ENCODE measurements at places on chromosomes 16 and 17.

DNA sequence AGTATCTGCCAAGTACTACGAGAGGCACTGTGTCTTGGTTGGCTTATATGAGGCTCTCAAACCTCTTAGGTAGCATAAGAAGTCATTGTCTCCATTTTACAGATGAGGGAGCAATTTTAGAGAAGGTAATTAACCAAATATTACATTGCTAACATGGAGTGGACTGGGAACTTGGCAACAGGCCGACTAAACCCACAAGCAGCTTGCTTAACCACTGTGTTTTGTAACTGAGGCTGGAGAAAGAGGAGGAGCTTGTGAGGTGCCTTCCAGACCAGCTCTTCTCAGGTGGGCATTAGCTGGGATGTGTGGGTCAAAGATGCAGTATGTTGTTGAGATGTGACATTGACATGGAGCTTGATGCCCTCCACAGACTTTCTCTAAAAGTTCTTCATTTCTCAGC, 835.6 kb upstream of the RBFOX1 start:
- no peak for DNase-seq

- DNase-seq: peak; percentile 27
Observed at GRCh38 chr17:9529033-9529700, 46.5 kb downstream of the STX8 start.

DNA sequence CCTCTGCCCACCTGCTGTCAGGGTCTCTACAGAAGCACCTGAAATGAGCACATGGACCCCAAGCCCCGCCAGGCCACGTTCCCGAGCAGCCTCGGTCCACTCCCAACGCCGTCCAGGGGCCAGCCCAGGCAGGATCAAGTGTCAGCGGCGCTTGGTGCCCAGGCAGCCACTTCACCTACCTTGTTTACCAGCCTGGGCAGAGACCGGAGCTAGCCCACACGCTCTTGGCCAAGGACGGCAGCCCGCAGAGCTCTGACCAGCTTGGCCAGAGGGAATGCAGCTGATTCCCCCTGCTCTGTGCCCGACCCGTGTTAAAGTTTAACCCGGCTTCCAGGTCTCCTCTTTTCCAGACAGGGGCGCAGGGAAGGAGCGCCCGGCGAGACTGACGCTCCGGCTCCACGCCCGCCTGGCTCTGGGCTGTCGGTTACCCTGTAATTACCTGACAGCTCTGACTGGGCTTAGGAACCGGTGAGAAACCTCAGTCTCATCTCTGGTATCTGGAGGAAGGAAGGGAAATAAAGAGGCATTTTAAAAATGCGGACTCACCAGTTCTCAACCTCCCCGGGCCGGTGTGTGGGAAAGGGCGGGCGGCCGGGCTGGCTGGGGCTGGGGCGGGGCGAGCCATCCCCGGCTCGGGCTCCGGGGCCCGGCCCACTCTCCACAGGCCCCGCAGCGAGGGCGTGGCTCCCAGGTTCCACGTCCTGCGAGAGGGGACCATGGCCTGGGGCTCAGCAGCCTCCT, 4.6 kb downstream of the KIFC3 start:
- no peak for DNase-seq

DNA sequence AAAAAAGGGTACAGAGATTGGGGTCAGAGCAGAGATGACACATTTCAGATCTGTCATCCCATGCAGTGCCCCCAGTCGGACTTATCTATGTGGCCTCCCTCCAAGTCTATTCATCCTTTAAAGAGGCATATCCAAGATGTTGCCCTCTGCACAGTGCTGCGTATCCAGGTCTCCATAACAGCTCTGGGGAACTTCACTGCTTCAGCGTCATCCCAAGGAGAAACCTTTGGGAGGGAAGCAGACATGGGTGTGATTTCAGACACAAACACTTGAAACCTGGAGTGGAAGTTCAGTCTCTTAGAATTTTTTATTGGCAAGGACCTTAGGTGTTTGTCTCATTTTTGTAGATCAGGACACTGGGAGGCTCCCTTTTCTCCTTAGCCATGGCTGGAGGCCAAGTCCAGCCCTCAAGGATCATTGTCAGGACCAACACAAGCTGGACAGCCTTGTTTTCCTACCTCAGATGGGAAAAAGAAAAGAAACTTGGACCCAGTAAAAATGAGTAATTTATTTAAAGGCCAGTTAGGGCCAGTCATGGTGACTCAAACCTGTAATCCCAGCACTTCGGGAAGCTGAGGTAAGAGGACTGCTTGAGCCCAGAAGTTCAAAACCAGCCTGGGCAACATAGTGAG, 23.9 kb upstream of the NLK start:
- DNase-seq: peak; percentile 27

- DNase-seq: no peak
Observed at GRCh38 chr17:7927596-7927995, 2.1 kb downstream of the KCNAB3 start.

DNA sequence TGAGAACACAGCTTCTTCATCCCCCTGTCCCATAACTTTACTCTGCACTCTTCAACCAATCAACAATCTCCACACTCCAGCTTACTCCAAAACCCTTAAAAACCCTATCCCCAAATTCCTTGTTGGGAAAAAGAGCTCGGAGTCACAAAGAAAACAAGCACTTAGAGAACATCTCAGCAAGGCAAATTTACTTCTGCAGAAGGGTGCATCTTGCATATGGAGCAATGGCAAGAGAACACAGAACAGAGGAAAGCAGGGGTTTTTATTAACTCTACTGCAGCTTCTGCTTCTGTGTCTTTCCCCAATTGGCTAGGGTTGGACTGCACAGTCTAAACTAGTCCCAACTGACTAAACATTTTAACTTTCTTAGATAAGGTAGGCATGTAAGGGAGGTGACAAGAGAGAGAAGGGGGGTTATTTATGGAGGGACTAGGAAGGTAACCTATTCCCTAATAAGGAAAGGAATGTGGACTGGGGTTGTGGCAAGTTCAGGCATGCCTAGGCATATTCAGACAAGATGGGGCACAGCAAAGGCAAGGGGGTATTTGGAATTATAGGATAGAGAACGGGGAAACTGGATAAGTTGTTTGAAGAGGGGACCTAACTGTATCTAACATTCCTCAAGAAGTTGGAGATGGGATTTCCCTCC, 125.5 kb downstream of the CACNG3 start:
- DNase-seq: no peak

DNA sequence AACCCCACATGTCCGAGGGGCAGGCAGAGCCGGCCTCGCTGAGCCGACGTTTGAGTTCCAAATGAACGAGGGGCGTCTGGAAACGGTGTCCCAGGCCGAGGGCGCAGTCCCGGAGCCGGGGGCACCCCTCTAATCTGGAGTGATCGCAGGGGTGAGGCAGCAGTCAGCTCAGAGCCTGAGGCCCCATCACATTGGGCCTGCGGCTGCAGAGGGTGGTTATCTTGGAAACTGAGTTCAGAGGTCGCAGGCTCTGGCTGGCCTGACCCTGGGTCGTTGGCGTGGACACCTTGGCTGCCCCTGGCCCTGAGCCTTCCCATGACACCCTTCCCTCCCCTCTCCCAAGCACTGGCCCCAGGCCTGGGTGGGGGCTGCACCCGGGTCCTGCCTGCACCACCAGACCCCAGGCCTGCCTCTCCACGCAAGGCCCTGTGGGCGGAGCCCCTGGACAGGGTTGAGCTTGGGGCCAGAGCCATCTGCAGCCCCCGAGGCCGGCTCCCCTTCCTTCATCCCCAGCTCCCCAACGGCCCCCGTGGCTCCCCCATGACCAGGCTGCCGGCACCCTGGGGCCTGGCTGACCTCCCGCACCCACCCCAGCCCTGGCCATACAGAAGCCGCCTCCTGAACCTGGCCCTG, 45.6 kb downstream of the ZFPM1 start:
- DNase-seq: no peak

GRCh38 chr16:55325080-55325447, 1.1 kb downstream of the IRX6 start:
- no peak for DNase-seq

GRCh38 chr16:87671221-87671620, 68.9 kb downstream of the JPH3 start:
- no peak for DNase-seq

DNA sequence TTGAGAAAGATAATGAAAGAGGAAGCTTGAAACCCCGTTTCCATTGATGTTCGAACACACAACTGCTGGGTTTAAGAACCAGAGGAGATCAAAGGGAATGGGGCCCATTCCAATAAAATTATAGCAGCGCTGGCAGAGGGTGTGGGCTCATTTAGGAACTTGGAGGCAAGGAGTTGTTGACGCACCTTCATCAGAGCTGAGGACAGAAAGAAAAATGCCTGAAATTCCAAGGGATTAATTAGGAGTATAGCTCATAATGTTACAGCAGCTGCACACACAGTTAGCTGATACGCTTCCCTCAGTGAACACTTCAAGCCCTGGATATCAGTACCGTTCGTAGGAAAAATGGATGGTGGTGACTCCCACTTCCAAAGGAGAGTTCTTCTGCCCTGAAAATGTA, 127.2 kb downstream of the AXIN2 start:
- DNase-seq: peak; percentile 65

- peak; percentile 75 for DNase-seq
Observed at GRCh38 chr16:15434425-15435215, at the start of gene BMERB1. Gene BMERB1, plus strand, starts transcription at chr16:15434588. Its CDS starts 66 bp downstream, at chr16:15434654.

DNA sequence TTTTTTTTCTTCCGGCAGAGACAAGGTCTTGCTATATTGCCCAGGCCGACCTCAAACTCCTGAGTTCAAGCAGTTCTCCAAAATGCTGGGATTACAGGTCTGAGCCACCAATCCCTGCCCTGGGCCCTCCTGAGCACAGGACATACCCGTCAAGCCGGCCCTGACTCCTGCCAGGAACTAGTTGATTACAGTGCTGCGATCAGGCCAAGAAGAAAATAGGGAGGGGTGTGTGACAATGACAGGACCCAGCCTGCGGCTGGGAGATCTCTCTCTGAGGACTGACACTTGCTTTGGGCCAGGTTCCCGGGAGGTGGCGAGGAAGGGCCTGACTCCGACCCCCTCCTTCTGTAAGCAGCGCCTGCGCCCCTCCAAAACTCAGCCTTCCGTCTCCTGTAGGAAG, 276.6 kb downstream of the MRTFB start:
- no peak for DNase-seq

DNA sequence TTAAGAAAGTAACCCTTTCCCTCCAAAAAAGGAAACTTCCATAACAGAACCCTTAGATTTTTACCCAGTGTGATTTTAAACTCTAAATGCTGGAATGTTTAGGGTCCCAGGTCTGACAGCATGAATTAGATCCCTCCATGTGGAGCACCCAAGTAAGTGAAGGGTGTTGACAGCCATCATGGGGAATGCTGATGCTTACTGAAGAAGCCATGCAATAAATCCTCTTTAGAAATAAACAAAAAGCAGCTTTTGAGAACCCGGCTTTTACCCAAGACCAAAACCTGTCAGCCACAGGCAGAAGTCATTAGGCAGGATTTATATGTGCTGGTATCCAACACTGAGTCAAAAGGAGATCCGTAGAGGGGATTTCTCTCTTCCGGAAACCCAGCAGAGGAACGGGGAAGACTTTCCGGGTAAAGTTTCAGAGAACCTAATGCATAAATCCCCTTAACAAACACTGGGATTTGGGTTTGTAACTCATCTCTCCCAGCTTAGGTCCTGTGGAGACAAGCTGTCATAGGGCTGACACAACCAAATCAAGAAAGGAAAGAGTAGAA, 287.5 kb downstream of the IRX3 start:
- no peak for DNase-seq

DNA sequence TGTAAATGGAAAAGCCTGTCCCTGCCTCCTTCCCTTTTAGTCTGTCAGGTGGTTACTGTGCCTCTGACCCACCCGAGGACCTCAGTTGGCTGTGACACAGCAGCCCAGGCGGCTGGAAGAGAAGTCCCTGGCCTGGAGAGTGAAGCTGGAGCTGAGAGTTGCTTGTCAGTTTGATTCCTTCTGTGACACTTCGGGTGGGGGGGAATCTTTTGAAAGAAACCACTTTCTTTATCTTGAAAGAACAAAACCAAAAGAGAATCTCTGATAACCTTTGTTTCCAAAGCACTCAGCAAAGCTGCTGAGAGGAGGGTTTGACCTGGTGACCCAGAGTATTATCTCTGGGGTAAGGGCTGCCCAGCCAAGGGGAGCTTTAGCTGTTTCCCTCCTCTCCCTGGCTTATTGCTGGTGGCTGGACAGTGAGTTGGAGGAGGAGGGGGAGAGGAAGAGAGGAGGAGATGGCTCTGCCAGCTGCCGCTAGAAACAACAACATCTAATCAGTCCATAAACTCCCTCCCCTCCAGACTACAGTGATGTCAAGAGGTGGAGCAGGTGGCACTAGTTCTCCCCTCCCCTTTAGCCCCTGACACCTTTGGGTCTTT, 34.0 kb downstream of the YPEL2 start:
- DNase-seq: no peak

- peak; percentile 26 for DNase-seq
Observed at GRCh38 chr17:66522591-66523272, 220.3 kb downstream of the PRKCA start.

GRCh38 chr17:63433746-63434591, 12.1 kb downstream of the CYB561 start:
- DNase-seq: peak; percentile 85

DNA sequence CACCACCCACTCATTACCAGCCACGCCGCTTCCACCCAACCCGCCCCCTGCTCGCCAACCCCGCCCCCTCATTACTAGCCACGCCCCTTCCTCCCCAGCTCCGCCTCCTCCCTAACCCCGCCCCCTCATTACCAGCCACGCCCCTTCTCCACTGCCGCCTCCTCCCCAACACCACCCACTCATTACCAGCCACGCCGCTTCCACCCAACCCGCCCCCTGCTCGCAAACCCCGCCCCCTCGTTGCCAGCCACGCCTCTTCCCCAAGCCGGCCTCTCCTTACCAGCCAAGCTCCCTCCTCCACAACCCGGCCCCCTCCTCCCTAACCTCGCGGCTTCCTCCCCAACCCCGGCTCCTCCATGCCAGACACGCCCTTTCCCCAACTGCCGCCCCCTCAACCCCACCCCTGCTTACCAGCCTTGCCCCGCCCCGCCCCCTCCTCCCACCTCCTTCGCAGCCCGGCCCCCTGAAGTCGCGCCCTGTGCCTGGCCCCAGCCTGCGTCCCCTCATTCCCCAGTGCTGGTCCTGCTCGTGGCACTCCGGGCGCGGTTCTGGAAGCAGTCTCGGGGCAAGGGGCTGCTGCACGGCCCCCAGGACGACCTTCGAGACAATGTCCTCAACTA, 7.3 kb downstream of the SLC22A31 start:
- DNase-seq: no peak

GRCh38 chr17:83087788-83088360, 8.5 kb downstream of the METRNL start:
- DNase-seq: no peak

GRCh38 chr16:27405546-27406451, 3.8 kb downstream of the IL21R start:
- no peak for DNase-seq

- DNase-seq: peak; percentile 96
Observed at GRCh38 chr16:57000271-57001025, 11.1 kb downstream of the NLRC5 start.
